ENCODE measurements at places on chromosomes 13 and 19. TPM values are rescaled to one million over a fixed set of nuclear protein-coding genes. Genes with fewer than 3 reads are reported as not detected.

TRMT1 gene
- total RNA-seq, result 37.7 TPM

ERICH6B gene
- total RNA-seq, result not detected

ZNF414 gene
- total RNA-seq, result 6.0 TPM

C13orf42 gene
- total RNA-seq, result not detected

CTXN1 gene
- 1.7 TPM for total RNA-seq

KRTDAP gene
- total RNA-seq, result 9.0 TPM

ZNF808 gene
- total RNA-seq, result 9.4 TPM

FREM2 gene
- total RNA-seq, result 0.07 TPM

HCST gene
- 0.21 TPM for total RNA-seq

BEST2 gene
- total RNA-seq, result not detected

VSTM2B gene
- not detected for total RNA-seq

CD79A gene
- total RNA-seq, result 0.11 TPM

SSBP4 gene
- total RNA-seq, result 48.7 TPM

ZNF419 gene
- total RNA-seq, result 9.8 TPM

MTMR6 gene
- total RNA-seq, result 25.4 TPM

LMTK3 gene
- total RNA-seq, result 4.2 TPM

OR4F17 gene
- total RNA-seq, result not detected

SYNGR4 gene
- total RNA-seq, result not detected

GPR12 gene
- total RNA-seq, result not detected

PLPPR3 gene
- not detected for total RNA-seq

TEX26 gene
- not detected for total RNA-seq

RNF113B gene
- total RNA-seq, result not detected

TMPRSS9 gene
- not detected for total RNA-seq

SLC10A2 gene
- total RNA-seq, result 0.39 TPM

SLC7A9 gene
- total RNA-seq, result not detected

PODNL1 gene
- 0.44 TPM for total RNA-seq

FXYD1 gene
- 0.35 TPM for total RNA-seq

MLNR gene
- not detected for total RNA-seq

ERCC1 gene
- 271 TPM for total RNA-seq

C5AR2 gene
- not detected for total RNA-seq

FNDC3A gene
- total RNA-seq, result 34.9 TPM

ANGPTL4 gene
- 3.0 TPM for total RNA-seq

OVOL3 gene
- total RNA-seq, result not detected

MPV17L2 gene
- total RNA-seq, result 24.5 TPM

ZNF528 gene
- total RNA-seq, result 7.8 TPM

TECR gene
- total RNA-seq, result 137 TPM

ALOX5AP gene
- 0.35 TPM for total RNA-seq

SOX21 gene
- not detected for total RNA-seq

ZNF626 gene
- total RNA-seq, result 6.9 TPM

NLRP7 gene
- not detected for total RNA-seq

CYP4F8 gene
- total RNA-seq, result not detected

HSD11B1L gene
- total RNA-seq, result 5.9 TPM

RXFP2 gene
- not detected for total RNA-seq
